Spleen (tissue), 13 donors: ENCODE measurements at places on chromosomes 11 and 22. TPM values are rescaled to one million over a fixed set of nuclear protein-coding genes. Genes with fewer than 3 reads are reported as not detected.

ANGPTL5 gene
- not detected for total RNA-seq

DDX25 gene
- total RNA-seq, result 1.5 TPM

NCR3LG1 gene
- total RNA-seq, result 3.5 TPM

C22orf15 gene
- not detected for total RNA-seq

OR8B4 gene
- total RNA-seq, result not detected

DNA sequence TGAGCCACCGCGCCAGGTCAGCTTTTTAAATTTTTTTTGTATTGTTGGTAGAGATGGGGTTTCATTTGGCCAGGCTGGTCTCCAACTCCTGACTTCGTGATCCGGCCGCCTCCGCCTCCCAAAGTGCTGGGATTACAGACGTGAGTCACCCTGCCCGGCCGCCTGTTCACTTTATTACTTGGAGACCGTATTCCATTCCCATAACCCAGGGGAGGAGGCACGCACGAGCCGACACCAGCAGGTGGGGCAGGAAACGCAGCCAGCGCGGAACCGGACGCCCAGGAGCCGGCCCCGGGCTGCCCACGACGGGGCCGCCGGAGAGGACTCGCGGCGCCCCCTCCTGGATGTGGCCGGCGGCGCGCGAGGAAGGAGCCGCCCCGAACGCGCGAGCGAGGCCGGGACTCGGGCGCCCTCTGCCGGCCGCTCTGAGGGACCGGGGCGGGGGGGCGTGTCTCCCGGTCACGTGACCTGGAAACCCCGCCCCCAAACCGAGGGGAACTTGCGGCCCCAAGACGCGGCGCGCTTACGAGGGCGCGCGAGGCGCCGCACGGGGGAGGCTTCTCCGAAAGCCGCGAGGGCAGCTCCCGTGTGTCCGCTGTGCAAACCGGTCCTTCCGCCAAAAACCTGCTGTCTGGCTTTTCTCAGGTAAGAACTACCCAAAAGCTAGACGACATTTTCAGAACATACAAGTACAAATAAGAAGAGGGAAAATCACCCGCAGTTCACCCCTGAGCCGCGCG is 11.6 kb upstream of the RNH1 start:
- peak; percentile 97 for DNase-seq
- H3K27ac ChIP-seq, result peak overlapping the region; percentile 46
- no peak overlapping the region for H3K4me3 ChIP-seq
- H3K27me3 ChIP-seq, result no peaks in the 10 kb centered on the region
- no peaks in the 10 kb centered on the region for H3K36me3 ChIP-seq

- no peaks in the 10 kb centered on the region for H3K27me3 ChIP-seq
- no peak overlapping the region for H3K4me3 ChIP-seq
- H3K27ac ChIP-seq, result no peak overlapping the region
- no peak for DNase-seq
Measured at GRCh38 chr11:107078375-107078774, 60.1 kb upstream of the GUCY1A2 start.

- no peak for DNase-seq
- peak overlapping the region; percentile 58 for H3K4me3 ChIP-seq
- H3K27me3 ChIP-seq, result no peaks in the 10 kb centered on the region
- H3K27ac ChIP-seq, result peak overlapping the region; percentile 90
- H3K4me1 ChIP-seq, result peaks cover 7% of the 10 kb centered on the region
- no peaks in the 10 kb centered on the region for H3K36me3 ChIP-seq
Measured at GRCh38 chr11:102111011-102111786, 952 bp downstream of the YAP1 start.

DNA sequence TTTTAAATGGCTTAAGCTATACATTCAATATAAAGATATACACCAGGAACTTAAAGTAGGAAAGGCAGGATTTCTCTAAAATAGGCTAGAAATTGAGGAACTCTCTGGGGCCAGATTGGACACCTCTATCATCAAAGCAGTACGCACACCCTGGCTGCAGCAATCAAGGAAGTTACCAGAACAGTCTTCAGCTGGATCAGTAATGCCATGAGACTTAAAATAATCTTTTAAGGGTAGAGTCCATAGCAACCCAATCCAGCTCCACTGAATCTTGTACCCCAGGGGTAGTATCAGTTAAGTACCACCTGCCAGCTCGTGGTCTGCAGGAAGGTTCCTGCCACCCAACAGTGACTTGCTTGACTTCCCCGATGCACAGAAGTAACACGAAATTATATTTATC is 3.0 kb downstream of the RDX start:
- H3K4me3 ChIP-seq, result peak overlapping the region; percentile 82
- no peak overlapping the region for H3K27ac ChIP-seq
- DNase-seq, result no peak
- H3K36me3 ChIP-seq, result no peaks in the 10 kb centered on the region
- H3K27me3 ChIP-seq, result no peaks in the 10 kb centered on the region

- peaks cover 36% of the 10 kb centered on the region for H3K4me1 ChIP-seq
- peaks cover 8% of the 10 kb centered on the region for H3K36me3 ChIP-seq
- no peak for DNase-seq
- H3K4me3 ChIP-seq, result peak overlapping the region; percentile 76
- no peak overlapping the region for H3K27ac ChIP-seq
- no peaks in the 10 kb centered on the region for H3K27me3 ChIP-seq
Measured at GRCh38 chr22:21641417-21641788, 699 bp upstream of the SDF2L1 start.

DNA sequence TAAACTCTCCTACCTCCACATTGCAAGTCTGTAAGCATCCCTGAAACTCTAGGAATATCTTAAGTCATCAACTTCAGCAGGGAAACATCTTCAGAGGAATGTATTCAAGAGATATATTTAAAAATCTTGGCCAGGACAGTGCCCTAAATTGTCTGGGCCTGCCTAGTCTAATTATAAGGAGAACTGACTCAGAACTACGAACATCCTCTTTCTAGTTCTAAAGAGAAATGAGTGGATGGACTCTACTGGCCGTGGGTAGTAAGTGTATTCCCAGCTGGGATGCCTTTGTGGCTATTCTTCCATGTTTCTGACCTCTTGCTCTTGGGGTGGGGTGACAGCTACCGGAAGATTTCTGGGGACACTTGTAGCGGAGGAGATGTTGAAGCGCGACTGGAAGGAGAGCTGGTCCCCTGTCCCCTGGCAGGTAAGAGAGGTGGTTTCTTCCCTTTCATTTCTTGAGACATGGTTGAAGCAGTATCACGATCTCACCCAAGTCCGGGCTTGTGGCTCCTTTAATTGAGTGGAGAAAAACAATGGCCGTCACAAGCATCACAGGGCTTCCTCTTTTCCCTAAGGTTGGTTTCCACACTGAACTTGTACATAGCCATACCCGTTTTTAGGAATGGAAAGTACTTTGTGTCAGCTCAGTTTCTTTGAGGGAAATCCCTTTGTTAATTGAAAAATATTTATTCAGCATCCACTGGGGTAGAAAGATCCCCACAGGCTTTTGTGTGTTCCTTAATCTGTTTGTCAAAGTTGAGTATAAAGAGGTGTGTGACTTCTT is 97.7 kb upstream of the SORL1-AS1 start:
- no peak for DNase-seq
- no peaks in the 10 kb centered on the region for H3K4me1 ChIP-seq
- H3K4me3 ChIP-seq, result no peak overlapping the region
- no peaks in the 10 kb centered on the region for H3K27me3 ChIP-seq
- no peak overlapping the region for H3K27ac ChIP-seq

DNA sequence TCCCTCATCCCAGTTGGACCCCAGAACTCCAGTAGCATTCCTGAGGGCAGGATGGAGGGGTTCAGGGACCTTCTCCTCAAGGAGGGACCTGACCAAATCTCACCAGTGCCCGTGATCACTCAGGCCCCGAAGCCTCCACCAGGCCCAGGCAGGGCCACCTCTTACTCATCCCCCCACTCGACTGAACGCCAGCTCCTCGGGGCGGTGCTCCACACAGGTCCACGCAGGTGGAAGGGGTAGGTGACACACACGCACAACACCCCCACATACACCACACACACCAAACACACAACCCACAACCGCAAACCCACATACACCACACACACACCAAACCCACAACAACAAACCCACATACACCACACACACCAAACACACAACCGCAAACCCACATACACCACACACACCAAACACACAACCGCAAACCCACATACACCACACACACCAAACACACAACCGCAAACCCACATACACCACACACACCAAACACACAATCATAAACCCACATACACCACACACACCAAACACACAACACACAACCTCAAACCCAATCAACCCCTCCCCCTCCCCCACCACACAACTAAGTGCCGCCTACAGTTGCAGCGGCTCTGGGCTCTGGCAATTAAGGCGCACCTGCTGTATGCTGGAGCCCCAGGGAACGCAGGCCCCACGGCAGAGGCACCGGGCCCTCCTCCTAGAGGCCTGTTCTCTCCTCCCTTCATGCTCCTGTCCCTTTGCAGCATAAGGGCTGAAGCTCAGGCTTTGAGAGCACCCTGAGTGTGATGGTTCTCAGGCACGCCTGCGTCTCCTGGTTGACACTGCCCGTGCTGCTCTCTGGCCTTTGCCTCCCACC is 1318.1 kb downstream of the TBC1D22A start:
- no peak overlapping the region for H3K27ac ChIP-seq
- no peak for DNase-seq
- H3K36me3 ChIP-seq, result no peaks in the 10 kb centered on the region
- H3K27me3 ChIP-seq, result peaks cover 7% of the 10 kb centered on the region
- H3K4me1 ChIP-seq, result peaks cover 17% of the 10 kb centered on the region

DNA sequence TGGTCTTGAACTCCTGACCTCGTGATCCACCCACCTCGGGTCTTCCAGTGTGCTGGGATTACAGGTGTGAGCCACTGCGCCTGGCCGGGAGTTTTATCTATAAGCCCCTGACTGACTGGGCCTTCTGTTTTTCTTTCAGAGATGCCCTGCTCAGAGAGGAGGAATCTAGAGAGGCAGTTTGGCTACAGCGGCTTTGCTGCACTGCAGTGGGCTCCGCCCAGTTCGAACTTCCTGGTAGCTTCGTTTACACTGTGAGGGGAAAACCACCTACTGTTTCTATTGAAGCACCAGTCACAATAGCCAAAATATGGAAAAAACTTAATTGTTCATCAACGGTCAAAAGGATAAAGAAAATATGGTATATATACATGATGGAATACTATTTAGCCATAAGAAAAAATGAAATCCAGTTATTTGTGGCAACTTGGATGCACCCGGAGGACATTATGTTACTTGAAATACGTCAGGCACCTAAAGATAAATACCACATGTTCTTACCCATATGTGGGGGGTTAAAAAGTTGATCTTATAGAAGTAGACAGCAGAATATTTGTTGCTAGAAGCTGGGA is 31.9 kb upstream of the FAM181B start:
- no peaks in the 10 kb centered on the region for H3K27me3 ChIP-seq
- H3K36me3 ChIP-seq, result no peaks in the 10 kb centered on the region
- DNase-seq, result no peak
- H3K4me1 ChIP-seq, result no peaks in the 10 kb centered on the region
- no peak overlapping the region for H3K27ac ChIP-seq
- no peak overlapping the region for H3K4me3 ChIP-seq

DNA sequence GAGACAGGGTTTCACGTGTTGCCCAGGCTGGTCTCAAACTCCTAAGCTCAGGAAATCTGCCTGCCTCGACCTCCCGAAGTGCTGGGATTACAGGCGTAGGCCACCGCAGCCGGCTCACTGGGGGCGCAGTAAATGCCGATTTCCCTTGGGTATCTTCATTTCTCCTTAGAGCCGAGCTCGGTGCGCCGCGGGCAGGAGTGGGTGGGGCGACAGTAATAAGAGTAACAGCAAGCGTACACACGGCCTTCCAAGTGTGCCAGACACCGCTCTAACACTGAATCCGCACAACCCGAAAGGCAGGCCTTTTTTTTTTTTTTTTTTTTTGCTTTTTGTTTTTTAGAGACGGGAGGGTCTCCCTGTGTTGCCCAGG is 500 bp upstream of the ADSL start:
- H3K27me3 ChIP-seq, result no peaks in the 10 kb centered on the region
- H3K36me3 ChIP-seq, result peaks cover 12% of the 10 kb centered on the region
- H3K4me3 ChIP-seq, result peak overlapping the region; percentile 96
- H3K27ac ChIP-seq, result peak overlapping the region; percentile 86
- peak; percentile 85 for DNase-seq

- no peak for DNase-seq
- peaks cover 38% of the 10 kb centered on the region for H3K4me1 ChIP-seq
- H3K4me3 ChIP-seq, result no peak overlapping the region
- no peak overlapping the region for H3K27ac ChIP-seq
- H3K27me3 ChIP-seq, result no peaks in the 10 kb centered on the region
- no peaks in the 10 kb centered on the region for H3K36me3 ChIP-seq
Measured at GRCh38 chr11:113876798-113877669, 1.7 kb upstream of the USP28 start.

DNA sequence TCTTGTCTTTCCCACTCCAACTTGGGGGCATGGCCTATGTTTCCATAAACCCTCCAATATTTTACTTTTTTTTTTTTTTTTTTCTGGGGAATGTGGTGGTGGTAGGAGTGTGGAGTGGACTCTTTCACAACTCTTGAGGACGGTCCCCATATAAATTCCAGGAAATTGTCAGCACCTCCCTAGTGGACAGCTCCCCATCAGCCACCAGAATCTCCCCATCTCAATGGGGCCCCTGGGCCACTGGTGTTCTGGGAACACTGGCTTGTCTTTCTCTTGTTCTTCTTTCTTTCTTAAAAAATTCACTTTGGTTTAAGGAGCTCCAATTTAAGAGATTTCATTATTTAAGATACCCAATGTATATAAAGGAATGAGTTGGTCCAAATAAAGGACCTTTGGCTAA is 74.1 kb downstream of the ADM start:
- H3K27ac ChIP-seq, result no peak overlapping the region
- no peak for DNase-seq
- H3K4me1 ChIP-seq, result no peaks in the 10 kb centered on the region
- H3K4me3 ChIP-seq, result no peak overlapping the region
- H3K36me3 ChIP-seq, result no peaks in the 10 kb centered on the region

GRCh38 chr11:95339086-95339901 is 108.3 kb upstream of the SESN3 start:
- H3K4me1 ChIP-seq, result peaks cover 21% of the 10 kb centered on the region
- H3K36me3 ChIP-seq, result no peaks in the 10 kb centered on the region
- H3K4me3 ChIP-seq, result no peak overlapping the region

GRCh38 chr11:111081021-111081511 is 164.5 kb upstream of the POU2AF2 start:
- H3K27me3 ChIP-seq, result no peaks in the 10 kb centered on the region
- no peak overlapping the region for H3K4me3 ChIP-seq
- DNase-seq, result no peak

DNA sequence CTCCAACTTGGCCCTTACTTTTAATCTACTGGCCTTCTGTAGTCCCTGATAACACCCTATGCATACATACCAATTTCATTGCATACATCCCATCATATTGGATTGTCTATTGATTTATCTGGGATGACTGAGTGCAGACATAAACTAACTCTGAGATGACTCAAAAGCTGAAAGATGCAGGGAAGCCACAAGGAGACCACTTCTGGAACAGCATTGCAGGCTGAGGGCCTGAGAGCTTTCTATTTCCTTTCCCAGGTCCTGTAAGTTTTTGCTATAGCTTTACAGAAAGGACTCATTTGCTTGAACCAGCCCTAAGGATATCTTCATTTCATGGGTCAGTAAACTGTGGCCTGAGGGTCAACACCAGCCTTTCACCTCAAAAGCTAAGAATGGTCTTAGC is 15.1 kb upstream of the SPON1 start:
- no peaks in the 10 kb centered on the region for H3K4me1 ChIP-seq
- H3K27ac ChIP-seq, result no peak overlapping the region
- no peak overlapping the region for H3K4me3 ChIP-seq
- no peaks in the 10 kb centered on the region for H3K36me3 ChIP-seq
- no peak for DNase-seq
